Right lung (tissue), 10 donors: ENCODE measurements at places on chromosomes 6 and 20. TPM values are rescaled to one million over a fixed set of nuclear protein-coding genes. Genes with fewer than 3 reads are reported as not detected.

DNA sequence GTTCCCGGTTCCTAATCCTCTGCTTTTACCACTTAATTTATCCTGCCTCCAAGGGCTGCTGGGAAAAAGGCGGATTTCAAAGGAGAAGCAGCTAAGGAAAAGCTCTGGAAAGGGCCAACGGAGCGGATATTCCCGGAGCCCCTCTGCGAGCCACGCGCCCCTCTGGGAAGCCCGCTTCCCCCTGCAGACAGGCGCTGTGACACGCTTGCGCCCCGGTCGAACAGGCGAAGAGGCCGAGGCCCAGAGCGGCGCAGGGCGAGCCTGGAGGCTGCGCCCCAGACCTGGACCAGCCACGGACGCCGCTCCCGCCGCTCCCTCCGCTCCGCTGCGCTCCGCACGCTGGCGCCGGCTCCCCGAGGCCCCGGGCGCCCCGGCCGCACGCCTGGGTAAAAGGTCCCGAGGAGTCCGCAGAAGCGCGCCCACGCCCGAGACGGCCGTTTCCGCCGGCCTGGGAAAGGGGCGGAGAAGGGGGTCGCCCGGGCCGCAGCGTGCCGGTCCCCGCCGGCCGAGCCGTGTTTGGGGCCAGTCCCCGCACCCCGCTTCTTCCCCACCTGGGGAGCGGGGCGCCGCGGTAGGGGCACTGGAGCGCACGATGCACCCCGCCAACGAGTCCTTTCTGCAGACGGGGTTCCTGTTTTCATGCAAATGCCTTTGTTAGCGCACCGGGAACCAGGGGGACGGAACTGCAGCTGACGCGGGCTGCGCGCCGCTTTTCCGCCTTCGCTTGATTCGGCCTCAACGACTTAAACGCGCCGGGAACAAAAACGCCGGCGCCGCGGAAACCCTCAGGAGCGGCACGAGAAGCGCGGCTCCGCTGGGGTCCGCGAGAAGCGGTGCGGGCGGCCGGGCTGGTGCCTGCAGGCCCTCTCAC lies 91.9 kb upstream of the SIRPA start:
- peak; percentile 34 for DNase-seq

GTPBP2 gene
- 69.3 TPM for polyA plus RNA-seq

PLAGL2 gene
- polyA plus RNA-seq = 28.9 TPM

GRCh38 chr6:139375226-139376016 lies 973 bp upstream of the CITED2 start:
- DNase-seq = peak; percentile 91

- DNase-seq = no peak
Measured at GRCh38 chr6:128036808-128037570, 136.1 kb upstream of the THEMIS start.

GRCh38 chr20:50731930-50732690 lies 730 bp downstream of the PARD6B start:
- DNase-seq = no peak

FAM184A gene
- 62.5 TPM for polyA plus RNA-seq

GRCh38 chr20:58407966-58408557 lies 19.0 kb downstream of the VAPB start:
- DNase-seq = no peak

DNA sequence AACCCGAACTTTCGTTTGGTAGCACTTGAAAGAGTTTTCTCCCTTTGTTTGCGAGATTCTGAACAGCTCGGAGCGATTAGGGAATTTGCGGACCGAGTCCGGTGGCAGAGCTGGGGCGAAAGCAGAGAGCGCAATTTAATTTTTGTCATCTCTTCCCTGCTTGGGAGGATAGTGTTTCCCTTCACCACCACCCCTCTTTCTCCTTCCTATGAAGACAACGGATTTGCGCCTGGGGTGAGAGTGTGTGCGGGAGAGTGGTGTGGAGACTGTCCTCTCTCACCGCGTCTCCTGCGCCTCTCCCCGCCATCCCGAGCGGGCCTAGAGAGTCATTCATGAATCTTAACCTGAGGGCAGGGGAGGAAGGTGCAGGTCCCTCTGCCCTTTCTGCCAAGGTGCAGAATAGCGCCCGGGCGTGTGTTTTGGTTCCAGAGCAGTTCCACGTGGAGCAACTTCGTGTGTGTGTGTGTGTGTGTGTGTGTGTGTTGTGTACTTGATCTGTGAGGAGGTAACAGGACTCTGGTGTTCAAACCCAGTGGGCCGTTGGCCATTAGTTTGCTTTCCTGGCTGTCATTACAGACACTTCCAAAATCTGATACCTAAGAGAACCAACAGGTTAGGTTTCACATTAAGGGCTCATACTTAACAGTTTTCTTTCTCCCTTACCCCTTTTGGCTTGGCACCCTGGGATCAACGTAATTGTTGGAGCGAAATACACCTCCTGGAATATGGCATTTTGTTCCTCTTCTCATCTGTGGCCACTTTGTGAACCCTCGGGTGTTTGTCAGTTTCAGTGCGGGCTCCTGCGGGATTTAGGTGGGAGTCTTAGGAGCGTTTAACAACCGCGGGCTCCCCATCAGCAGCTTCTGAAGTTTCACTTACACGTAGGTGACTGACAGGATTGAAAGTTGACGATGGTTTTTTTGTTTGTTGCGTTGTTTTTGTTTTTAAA lies 1.8 kb downstream of the EYA4 start:
- peak; percentile 32 for DNase-seq

- DNase-seq = no peak
Measured at GRCh38 chr20:57498425-57499400, 26.2 kb downstream of the CTCFL start.

SLC17A9 gene
- polyA plus RNA-seq = 4.0 TPM

SLC17A4 gene
- not detected for polyA plus RNA-seq

CDSN gene
- not detected for polyA plus RNA-seq

- DNase-seq = no peak
Measured at GRCh38 chr20:50813101-50813643, 18.3 kb downstream of the BCAS4 start.

FAM83C gene
- not detected for polyA plus RNA-seq

PDE7B gene
- 4.7 TPM for polyA plus RNA-seq

DNA sequence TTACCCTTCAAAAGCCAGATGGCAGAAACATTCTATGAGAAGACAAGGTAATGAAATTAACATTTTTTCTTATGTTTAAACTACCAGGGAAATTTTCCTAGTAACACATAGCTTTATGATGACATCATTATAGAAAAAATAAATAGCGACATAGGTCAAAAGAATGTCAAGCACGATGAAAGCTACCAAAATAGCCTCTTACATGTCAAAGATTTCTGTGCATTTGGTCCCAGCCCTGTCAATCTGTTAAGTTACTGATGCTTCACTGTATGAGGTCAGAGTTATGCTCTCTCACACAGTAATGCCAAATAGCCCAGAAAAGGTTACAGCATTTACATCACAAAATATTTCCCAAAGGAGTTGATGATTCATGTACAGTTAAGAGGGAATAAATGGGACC lies 199.8 kb upstream of the DEFB112 start:
- DNase-seq = no peak

- DNase-seq = no peak
Measured at GRCh38 chr6:105069821-105070445, 109.9 kb downstream of the POPDC3 start.

DNA sequence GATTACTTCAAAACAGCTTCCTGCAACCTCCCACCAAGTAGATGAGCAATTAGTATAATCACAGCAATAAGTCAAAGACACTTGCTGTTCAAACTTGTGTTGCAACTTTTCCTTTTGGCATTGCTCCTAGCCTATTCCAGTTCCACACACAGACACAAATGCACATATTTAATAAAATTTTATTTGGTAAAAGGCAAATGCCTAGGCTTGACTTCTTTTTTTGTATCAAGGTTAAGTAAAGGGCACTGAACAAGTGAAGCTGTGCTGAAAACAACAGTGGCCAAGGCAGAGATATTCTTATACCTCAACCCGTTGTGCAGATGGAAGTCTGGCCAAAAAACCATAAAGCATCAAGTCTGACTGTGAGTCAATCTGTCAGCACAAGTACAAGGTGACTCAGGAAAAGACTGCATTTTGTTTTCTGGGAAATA lies 708.4 kb upstream of the CITED2 start:
- no peak for DNase-seq

NKAIN4 gene
- polyA plus RNA-seq = 9.6 TPM
